ENCODE measurements at places on chromosomes 2 and 18. TPM values are rescaled to one million over a fixed set of nuclear protein-coding genes. Genes with fewer than 3 reads are reported as not detected.

Gene KLF7
- polyA plus RNA-seq, result 40.7 TPM

Gene CNGA3
- polyA plus RNA-seq, result not detected

Gene ANKRD30BL
- not detected for polyA plus RNA-seq

GRCh38 chr18:62919109-62919838, 203.9 kb downstream of the PHLPP1 start:
- no peak for DNase-seq

- DNase-seq, result no peak
Observed at GRCh38 chr18:35777039-35777438, 195.4 kb upstream of the RMP24 start.

DNA sequence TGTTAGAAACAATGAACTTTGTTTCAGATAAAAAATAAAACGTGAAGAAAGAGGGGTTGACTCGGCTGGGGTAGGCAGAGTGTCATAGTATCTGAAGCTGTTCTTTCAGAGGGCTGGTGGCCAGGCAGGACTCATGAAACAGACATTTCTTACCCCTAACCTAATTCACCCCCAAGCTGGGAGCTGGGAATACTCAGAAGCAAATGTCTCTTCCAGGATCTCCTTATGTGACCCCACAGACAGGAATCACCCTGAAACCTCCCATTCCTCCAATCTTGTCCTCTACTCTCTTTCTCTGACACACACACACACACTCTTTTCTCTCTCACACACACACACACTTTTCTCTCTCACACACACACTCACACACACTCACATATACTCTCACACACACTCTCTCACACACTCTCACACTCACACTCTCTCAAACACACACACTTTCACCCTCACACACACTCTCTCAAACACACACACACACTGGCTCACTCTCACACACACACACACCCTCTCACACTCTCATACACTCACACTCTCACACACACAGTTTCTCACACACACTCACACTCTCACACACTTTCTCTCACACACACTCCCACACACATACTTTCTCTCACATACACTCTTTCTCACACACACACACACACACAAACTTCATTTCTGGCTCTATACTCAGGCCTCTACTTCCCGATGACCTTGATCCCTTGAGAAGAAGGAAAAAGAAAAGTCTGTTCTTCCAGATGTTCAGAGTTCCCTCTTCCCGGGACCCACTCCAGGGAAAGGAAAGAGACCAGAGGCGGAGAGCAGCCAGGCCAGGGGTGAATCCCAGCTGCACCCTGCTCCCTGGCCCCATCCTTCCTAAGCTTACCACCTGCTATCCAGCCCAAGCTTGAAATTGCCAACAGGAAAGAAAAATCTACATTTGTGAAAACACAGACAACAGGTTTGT, 167.7 kb downstream of the TXNL1 start:
- DNase-seq, result no peak

Measured in CD14-positive monocyte (primary cell).